ENCODE measurements at places on chromosomes 5 and 9. TPM values are rescaled to one million over a fixed set of nuclear protein-coding genes. Genes with fewer than 3 reads are reported as not detected.

DNA sequence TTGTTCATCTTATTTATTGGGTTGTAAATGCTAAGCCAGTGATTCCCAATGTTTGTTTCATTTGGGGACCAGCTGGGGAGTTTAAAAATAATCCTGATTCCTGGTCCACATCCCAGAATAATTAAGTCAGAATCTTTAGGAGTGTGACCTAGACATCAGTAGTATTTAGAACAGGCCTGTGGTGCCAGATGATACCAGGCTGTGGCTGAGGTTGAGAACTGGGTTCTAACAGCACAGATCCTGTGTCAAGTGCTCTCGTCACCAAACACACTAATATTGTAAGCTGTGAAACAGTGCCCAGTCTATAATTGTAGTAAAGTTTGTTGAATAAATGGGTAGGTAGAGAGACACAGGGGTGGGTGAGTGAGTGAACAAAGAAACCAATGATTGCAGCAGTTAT is 172.1 kb upstream of the PPP1R2B start:
- DNase-seq, result no peak

The NAIF1 gene
- 11.1 TPM for total RNA-seq

- DNase-seq, result no peak
Measured at GRCh38 chr5:107319901-107320300, 350.8 kb downstream of the EFNA5 start.

GRCh38 chr5:125227333-125228095 is 481.1 kb upstream of the ZNF608 start:
- no peak for DNase-seq

GRCh38 chr9:78130004-78130403 is 98.4 kb upstream of the GNAQ start:
- no peak for DNase-seq

DNA sequence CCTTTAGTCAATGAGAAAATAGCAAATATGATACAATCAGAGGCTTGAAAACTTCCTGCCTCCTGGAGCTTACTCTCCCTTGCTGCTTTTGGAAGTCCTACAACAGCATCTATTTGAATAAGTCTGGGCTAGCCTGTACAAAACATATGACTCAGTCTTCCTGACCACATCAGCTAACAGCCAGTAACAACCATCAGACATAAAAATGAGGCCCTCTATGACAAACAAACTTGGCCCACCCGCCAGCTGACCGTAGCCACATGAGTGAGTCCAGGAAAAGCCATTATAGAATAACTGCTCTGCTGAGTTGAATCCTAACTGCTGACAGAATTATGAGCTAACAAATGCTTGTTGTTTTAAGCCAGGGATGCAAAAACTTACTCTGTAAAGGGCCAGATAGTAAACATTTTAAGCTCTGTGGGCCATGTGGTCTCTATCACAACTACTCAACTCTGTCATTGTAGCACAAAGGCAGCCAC is 347.6 kb downstream of the PTPRD start:
- no peak for DNase-seq

The MPDZ gene
- total RNA-seq, result not detected

GRCh38 chr5:168174376-168174775 is 117.1 kb upstream of the WWC1 start:
- no peak for DNase-seq

DNA sequence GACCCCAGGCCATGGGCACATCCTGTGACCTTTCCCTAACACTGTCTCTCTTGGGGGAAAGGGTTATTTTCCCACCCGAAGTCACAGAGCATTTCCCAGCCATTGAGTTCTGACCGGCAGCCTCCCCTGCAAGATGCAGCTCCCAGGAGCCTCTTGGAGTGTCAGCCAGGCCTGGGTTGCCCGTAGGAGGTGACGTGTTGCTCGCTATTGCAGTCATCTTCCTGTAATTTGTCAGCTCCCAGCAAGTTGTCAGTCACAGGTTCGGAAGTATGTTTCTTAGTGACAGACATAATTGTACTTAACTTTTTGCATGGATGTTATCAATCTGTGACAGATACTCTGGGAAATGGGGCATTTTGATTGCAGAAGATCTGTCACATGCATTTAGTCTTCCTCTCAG is 74.5 kb downstream of the MVB12B start:
- no peak for DNase-seq

DNA sequence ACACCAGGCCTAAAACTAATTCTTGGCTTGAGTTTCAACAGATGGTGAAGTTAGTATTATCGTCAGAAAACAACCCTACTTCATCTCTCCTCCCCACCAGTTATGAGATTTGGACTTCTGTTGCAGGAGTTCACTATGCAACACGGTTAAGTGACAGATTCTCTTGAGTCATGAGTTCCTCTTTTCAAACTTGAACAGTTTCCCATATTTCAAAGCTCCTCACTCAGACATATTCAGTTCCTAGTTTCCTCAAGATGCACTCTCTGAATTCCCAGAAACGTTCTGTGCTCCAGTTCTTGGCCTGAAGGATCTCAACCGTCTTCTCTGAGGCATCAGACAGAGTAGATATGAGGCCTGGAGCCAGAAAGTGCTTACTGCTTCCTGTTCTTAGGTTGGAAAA is 7.3 kb upstream of the PTGER4 start:
- no peak for DNase-seq

The CATSPER3 gene
- total RNA-seq, result 0.98 TPM

DNA sequence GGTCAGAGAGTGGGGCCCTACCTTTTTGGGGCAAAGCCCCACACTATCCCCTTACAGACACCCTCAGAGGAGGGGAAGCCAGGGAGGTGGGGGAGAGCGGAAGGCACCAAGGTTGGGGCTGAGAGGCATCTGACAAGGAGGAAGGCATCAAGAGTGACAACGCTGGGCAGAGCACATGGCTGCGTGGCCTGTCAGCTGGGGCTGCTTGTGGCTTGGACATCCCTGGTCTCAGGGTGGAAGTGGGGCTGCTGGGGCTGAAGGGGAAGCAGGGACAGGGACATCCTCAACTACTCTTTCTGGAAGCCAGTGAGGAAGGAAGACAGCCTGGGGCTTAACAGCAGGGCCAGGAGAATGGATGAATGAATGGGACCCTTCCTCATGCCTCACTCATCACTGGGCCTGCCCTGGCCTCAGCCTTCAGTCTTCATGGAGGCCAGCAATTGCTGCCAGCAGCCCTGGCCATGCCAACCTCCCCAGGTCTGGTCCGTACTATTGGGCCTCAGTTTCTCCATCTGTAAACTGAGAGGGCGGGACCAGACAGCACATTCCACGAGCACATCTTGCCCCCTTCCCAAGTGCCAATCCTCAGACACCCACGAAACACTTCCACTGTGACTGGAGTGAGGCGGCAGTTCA is 993 bp upstream of the RALGDS start:
- no peak for DNase-seq

DNA sequence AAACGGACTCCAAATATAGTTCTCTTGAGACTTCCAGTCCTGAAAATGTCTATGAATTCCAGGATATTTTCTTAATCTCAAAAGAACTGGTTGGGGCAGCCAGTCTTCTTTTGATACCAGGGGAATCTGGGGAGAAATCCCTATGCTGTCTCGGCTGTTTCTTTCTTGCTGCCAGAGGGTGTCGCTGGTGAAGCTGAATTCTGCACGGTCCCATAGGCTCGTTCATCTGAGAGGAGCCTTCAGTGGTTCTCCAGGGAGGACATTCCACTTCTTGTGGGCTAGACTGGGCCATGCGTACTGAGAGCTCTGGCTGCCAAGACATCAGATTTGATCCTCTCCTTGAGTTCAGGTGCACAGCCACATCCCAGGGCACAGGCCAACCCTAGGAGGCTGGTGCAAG is 155.0 kb upstream of the CLINT1 start:
- DNase-seq, result no peak

DNA sequence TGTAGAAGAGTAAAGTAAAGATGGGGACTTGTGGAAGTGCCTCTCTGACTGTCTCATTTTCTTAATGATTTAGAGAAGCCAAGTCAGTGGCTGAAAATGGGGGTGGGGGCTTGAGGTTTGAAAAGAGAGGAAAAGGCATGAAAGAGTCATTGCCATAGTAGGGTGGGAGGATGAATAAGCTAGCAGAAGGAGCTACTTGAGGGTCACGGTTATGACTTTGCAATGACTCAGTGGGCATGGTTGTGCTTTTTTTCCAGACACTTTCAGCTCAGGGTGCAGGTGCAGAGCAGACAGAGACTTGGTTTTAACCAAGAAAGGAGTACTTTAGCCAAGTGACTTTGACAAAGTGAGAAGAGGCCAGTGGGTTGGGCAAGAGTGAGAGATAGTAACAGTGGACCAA is 117.8 kb downstream of the PTTG1 start:
- no peak for DNase-seq

DNA sequence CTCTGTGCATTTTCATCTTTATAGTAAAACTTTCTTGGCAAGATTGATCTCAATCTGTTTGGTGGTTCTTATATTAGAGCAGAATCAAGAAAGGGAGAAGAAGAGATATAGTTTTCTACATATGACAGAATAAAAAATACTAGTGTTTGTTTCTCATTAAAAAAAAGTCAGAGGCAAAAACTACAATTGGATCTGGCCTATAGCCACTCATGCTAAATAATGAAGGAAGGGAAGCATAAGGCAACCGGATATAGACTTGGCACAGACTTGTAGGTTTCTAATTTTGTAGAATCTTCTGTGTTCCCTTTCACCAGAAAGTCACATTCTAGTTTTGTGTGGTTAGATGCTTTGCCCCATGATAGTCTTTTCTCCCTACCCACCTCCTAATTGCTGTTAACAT is 306.2 kb downstream of the PIK3R1 start:
- no peak for DNase-seq

- DNase-seq, result no peak
Measured at GRCh38 chr5:3709068-3709716, 113.6 kb downstream of the IRX1 start.

The NMUR2 gene
- total RNA-seq, result not detected

DNA sequence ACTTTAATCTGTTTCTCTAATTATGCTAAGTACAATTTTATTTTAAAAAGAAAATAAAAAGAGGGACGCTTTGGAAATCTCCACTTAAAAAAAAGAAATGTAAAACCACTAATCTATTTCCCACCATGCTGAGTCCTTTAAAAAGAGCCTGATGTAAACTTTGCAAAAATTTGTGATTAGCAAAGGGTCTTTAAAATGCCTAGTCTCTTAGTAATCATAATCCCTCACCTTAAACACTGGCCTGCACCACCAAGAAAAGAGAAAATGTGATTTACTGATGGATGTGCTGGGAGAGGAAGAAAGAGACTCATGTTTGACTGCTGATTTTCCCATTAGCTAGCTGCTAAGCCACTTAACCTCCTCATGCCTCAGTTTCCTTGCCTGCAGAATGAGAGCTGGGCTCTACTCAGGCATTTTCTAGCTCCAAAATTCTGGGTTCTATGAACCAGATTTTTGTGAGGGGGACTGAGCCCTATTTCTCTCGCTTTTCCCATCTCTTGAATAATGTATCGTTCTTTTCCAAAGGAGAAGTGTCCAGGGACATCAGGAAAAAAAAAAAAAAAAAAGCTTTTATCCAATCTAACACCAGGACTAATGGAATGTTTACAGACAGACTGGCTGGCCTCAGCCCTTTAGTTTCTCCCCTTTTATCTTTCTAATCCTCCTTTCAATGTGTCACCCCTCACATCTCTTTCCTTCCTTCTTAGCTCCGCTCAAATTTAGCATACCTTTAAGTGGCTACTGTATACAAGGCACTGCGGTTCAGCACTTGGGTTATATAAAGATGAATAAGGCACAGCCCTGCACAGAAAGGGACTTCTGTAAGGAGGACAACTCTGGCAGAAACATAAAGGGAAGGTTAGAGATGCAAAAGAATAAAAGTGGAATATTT is 312.4 kb downstream of the ARL15 start:
- DNase-seq, result no peak

The SPATA31C2 gene
- total RNA-seq, result not detected

DNA sequence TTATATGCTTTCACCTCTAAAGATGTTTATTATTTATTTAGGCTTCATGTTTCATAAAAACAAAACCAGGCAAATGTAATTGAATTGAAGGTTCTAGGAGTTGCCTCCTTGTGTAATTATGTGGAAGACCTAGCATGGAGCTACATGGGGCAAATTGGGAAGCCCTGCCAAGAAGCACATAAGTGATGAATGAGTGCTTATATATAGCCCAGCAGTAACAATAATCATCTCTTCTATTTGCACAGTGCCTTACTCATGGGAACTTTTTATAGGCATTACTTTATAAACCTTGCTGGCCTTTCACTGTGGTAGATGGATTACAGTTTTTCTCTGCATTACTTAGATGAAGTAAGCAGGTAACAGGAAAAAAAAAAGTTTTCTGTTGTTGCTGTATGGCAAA is 40.0 kb upstream of the GRAMD2B start:
- no peak for DNase-seq

The IRX2 gene
- total RNA-seq, result not detected

GRCh38 chr9:135664266-135664665 is 1.2 kb downstream of the LCN9 start:
- DNase-seq, result no peak

The PPP3R2 gene
- not detected for total RNA-seq

DNA sequence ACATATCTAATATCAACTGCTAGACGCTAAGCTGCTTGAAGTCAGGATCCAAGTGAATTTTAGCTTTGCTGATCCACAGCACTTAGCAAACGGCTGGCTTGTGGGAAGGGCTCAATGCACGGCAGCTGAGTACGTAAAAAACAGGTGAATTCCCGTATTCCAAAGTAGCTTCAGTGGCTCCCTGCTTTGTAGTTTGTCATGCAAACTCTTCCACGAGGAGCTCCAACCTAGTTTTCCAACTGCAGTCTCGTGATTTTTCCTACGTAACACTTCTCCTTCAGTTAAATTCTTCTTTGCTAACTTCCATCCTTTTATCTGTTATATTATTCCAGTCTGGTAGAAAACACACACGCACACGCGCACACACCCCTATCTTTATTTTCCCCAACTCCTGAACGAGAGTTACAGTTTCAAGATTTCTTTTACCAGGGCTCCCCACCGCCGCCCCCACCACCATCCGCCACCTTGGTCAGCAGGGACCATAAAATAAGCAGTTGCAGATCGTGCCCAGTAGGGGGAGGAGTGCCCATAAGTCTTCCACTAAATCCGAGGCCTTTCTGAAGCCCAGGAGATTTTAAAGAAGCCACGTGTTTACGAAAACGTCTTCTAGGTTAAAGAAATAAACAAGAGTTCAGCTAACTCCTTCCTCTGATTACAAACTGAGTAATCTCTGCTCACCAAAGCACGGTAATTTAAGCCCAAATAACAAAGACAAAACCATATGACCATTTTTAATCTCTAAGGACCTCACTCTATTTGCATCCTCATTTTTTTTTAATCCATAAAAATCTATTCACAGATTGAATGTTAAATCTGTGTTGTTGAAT is 34.8 kb upstream of the TRIO start:
- DNase-seq, result no peak

The LEAP2 gene
- total RNA-seq, result 3.3 TPM
